ENCODE measurements at places on chromosomes 7 and 10.
A peak's percentile ranks its signal among the peaks of the same experiment; 100 is the strongest.

GRCh38 chr7:158354861-158355260, 232.8 kb downstream of the PTPRN2 start:
- DNase-seq: no peak

DNA sequence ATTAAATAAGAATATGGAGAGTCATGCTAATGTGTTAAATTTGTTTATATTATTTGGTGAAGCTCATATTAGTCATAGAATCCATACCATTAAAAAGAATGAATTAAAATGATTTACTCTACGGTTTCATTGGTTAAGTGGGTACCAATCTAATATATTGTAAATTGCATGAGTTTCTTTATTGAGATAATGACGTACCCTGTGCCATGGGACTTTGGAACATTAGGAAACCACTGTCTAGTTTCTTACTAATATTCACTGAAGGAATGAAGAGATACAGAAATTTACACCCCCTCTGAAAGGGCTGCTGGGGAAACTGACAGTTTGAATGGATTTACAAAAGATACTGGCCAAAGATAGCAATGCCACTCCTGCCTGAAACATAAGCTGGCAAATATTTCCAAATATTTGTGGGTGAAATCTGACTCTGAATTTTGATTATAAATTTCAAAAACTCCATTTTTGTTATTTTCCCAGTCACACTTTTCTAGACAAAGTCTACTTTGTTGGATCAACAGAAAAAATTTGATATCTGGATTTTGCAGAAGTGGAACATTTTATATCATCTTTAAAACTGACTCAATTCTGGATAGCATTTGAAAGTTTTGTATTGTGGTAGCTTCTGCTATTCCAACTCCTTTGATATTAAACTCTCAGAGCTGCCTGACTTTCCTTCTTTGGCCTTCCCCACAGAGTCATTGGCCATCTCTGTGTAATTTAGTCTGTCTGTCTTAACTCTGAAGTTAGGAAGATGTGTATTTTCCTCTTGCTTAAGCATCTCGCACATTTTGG, 22.3 kb downstream of the MDFIC start:
- peak; percentile 28 for DNase-seq

DNA sequence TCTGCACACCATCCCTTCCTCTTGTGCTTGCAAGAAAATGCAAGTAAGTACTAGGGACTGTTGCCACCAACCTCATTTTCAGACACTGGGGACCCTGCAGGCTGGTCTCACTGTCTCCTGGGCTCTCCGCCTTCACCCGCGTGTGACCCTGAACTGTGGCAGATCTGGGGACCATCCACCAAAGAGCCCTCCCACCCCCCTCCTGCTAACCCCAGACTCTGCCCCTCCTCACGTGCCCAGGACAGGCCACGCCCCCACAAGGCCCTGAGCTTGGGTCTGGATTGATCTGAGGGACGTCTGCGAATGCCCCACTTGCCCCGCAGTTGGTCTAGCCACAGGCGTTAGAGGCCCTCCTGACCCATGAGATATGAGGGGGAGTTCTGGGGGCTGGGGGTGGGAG, 8.1 kb downstream of the CNPY1 start:
- no peak for DNase-seq

GRCh38 chr10:131033166-131034085, 278.1 kb downstream of the TCERG1L start:
- DNase-seq: no peak

DNA sequence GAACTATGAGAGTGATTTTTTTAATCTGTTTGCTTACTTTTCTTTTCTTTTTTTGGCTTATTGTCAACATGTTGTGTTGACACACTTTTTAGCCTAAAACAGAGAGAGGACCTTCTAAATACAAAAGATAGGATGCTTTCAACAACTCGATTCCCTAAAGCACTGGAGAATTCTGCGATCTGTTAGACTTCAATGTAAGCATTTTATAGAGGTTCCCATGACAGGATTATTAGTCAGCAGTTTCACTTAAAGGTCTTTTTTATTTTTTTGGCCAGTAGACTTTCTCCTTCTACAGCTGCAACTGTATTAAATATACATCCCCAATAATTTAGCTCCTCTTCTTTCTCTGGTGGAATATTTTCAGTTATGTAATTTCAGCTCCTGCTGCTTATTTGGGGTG, 12.7 kb upstream of the NRP1 start:
- DNase-seq: peak; percentile 45

DNA sequence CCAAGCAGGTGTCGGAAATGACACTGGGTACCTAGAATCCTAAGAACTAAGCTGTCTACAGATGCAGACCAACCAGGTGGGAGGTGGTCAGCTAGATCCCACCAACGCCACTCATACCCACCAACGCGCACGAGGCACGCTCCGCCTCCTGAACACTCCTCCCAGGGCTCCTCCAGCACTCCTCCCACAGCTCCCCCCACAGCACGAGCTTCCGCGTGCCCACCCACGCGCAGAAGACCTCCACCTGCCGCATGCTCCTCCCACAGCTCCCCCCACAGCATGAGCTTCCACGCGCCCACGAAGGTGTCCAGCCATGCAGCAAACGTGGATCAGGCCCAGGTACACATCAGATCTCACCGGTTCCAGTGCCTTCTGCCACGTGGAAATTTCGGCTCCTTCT, 196.0 kb downstream of the MAD1L1 start:
- DNase-seq: no peak

DNA sequence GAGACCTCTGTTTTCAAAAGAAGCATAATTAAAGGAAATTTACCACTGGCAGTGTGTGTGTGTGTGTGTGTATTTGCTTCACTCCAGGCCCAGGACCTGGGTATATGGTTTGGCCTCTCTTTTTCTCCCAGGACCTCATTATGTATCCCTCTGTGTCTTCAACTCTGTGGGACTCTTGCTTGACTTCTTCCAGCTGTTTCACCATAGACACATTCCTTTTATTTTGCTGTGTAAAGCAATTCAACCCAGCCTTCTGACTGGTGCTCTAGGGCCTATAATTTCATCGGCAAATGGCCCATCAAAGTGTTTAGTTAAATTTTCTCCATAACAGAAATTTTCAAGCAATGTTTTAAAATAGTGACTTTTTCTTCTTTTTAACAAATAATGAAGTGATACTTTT, 954.3 kb downstream of the CNTNAP2 start:
- no peak for DNase-seq

DNA sequence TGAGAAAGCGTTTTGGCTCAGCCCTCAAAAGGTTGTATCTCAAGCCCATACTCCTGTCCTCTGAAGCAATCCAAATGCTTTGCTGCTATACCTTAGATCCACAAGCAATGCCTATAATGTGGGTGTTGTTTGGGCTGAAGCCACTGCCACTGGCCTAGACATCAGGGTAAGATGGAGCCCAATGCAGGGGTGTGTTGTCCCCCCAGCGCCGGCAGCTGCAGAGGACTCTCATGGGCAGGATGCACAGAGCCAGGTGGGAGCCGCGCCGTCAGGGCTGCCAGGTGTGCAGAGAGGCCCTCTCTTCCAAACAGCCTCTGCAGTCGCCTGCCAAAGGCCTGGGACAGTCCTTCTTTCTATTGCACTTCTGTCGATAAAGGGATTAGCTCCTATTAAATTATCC, 205.2 kb upstream of the SHH start:
- no peak for DNase-seq

- DNase-seq: peak; percentile 75
Measured at GRCh38 chr7:90383861-90384260, 19.4 kb upstream of the CLDN12 start.

DNA sequence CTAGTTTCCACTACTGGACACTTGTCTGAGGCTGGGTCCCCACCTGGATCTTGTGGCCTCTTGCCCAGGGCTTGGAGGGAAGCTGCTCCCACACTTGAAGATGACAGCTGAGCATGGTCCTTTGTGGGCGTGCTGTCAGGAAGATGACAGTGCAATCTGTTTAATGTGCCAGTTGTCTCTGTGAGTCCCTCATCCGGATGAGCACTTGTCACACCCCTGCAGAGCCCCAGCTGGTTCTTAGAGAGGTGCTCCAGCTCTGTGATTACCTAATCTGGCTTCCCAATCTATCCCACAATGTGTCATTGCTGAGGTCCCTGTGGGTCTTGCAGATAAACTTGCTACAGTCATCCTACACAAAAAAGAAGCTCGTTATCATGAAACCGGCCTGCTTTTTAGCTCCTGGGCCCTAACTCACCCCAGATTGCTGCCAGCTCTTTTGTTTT, 34.8 kb upstream of the CCSER2 start:
- DNase-seq: no peak

GRCh38 chr7:4486907-4487306, 195.2 kb upstream of the FOXK1 start:
- DNase-seq: no peak

DNA sequence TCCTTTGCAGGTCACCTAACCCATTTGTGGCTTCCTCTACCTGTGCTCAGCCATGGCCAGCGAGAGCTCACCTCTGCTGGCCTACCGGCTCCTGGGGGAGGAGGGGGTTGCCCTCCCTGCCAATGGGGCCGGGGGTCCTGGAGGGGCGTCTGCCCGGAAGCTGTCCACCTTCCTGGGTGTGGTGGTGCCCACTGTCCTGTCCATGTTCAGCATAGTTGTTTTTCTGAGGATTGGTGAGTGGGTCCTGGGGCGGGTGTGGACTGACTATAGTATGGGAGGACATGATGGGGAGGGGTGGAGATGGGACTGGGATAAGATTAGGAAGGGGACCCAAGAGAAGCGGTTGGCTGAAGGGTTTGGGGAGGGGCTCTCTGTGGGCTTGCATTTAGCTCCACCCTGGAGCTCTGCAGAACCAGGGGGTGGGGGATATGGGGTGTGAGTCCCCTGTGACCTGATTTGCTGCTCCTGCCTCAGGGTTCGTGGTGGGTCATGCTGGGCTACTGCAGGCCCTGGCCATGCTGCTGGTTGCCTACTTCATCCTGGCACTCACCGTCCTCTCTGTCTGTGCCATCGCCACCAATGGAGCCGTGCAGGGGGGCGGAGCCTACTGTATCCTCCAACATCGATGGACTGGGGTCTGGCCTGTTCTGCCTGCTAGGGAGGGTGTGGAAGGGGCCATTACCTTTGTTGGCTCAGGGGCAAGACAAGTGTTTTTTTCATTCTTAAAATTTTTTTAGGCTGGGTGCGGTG, 1.8 kb downstream of the SLC12A9 start:
- no peak for DNase-seq

DNA sequence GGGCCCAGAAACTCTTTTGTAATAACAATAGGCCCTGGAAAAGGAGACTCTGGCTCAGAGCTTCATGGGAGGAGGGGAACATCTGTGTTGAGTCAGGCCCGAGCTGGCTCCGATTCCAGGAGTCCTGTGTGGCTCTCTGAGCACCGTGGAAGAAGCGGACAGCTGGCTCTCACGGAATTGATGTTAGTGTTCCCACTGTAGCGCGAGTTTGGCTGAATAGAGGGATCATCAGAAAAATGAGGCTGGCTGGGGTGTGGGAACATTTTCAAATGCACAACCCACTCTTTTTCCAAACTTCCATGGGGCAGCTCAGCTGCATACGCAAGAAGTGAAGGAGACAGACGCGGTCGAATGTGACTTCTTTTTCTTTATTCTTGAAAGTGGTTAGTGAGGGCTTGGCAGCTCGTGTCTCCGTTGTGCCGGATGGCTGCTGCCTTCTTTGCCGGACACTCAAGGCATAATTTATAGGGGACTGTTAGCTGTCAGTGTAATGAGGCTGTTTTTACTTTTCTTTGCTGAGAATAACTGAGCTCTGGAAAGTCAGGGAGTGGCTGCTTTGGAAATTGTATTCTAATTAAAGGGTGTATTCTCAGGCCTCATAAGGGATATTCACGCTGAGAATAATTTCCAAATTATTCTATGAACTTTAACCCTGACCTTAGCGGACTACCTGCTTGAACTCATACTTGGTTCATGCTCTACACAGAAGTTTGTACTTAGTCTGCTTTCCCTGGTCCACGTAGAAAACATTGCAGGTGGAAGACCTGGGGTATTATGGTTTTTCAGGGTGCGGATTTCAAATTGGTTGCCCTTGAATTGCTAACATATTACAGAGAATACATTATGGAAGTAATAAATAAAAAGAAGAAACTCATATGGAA, 23.1 kb downstream of the MDFIC start:
- DNase-seq: peak; percentile 85

DNA sequence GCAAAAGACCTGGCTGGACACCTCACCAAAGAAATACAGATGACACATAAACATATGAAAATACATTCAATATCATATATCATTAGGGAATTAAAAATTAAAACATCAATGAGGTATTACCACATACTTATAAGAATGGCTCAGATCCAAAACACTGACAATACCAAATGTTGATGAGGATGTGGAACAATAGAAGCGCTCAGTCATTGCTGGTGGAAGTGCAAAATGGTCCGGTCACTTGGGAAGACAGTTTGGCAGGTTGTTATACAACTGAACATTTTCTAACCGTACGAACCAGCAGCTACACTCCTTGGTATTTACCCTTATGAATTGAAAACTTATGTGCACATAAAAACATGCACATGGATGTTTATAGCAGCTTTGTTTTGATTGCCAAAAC, 38.5 kb downstream of the ZMYND11 start:
- no peak for DNase-seq

- peak; percentile 67 for DNase-seq
Measured at GRCh38 chr10:61992671-61993668, 91.5 kb downstream of the ARID5B start.

DNA sequence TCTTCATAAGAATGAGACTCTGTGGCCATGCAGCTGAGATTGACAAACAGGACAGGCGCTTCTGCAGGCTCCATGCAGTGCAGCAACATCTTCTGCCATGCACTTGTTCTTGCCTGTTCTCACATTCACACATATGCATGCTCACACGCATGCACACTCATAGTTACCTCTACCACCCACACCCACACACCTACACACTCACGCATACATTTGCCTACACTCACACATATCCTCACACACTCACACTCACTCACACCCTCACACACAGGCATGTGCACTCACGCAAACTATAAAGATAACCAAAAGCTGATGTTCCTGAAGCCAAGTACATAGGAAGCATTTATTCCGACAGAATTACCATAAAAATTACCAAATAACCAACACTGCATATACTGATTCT, 15.7 kb downstream of the GLI3 start:
- no peak for DNase-seq

Data from fibroblast of skin of back (primary cell).